SW480 (cell line): ENCODE measurements at places on chromosomes 3 and 15.

DNA sequence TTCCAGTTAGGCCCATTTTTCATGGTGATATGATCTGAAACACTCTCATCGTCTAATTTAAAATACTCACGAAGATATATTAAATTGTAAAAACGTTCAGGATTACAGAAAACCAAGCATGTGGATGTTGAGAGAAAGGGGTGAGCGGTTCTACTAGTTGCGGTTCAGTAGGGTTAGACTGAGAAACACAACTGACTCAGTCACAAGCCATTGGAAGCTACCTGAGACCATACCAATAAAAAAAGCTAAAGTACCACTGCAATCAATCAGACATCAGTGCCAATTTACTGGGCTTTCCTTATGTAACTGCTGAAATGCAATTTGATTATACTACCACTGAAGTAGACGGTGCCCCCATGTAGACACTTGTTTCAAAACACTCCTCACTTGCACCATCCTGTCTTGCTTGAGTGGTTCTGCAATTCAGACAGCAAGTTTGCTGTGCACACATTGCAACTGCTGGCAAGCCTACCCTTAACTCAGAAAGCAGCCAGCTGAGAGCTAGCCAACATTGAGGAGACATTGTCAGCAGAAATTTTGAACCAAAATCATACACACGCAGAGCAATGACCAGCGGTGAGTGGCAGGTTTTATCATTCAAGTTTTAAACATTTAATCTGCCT, 368.7 kb upstream of the ARHGEF26 start:
- no peak for DNase-seq

- no peak for DNase-seq
Measured at GRCh38 chr3:147393943-147394883, 12.1 kb downstream of the ZIC4 start.

DNA sequence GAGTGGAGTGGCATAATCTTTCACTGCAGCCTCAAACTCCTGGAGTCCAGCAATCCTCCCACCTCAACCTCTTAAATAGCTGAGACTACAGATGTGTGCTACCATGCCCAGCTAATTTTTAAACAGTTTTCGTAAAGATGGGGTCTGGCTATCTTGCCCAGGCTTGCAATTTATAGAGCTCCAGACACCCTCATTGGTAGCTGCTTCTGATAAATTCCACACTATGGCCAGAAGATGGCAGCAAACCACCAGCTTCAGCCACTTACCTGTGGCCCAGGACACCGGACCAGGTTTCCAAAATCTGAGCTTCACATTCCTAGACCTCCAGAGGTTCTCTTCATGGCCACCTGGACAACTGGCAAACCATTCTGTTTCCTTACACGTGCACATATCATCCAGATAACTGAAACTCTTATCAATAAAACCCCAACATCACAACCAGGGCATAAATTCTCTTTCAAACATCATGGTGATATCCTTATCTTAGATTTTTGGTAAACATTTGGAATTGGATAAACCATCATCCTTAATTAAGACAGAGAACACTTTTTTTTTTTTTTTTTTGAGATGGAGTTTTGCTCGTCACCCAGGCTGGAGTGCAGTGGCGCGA, 28.9 kb downstream of the FBXW12 start:
- DNase-seq: peak; percentile 73

DNA sequence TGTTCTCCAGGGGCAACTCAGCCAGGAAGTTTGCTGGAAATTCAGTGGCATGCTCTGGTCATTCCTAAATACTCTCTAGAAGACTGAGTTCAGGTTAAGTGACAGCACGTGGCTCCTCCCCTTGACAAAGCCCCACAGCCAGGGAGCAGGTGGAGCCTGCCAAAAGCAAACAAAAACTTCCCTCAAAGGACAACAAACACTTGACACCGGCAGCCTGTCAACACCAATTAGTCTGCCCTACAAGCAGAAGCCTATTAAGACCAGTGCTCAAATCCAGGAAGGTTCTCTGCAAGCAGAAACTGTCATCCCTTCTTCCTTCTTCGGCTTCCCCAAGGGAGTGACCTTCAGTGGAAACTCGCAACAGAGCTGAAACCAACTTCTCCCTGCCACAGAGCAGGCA, 5.0 kb downstream of the MEX3B start:
- DNase-seq: peak; percentile 70

DNA sequence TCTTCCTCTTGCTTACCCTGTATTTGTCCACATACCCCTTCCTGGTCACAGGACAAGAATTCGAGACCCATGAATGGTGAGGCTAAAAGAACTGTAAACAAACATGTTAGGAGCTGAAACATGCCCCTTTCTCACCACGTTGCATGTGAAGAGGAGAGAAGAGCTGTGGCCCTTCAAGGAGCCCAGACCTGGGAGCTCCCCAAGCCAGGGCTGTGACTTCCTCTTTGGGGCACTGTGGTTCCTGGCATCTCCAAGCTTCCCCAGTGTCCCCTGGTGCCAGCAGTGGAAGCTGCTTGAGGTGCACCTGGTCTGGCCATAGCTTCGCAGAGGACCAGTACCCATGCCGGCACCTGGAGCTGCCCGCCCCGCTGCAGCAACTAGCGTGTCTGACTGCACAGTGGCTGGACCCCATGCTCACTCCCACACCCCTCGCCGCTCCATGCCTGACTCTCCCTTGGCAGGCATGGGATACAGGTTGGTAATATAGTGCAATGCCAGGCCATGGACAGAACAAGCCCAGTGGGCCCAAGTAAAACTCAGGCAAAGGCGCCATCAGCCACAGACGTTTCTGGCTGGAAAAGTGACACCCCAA, 9.9 kb downstream of the SPCS1 start:
- no peak for DNase-seq

DNA sequence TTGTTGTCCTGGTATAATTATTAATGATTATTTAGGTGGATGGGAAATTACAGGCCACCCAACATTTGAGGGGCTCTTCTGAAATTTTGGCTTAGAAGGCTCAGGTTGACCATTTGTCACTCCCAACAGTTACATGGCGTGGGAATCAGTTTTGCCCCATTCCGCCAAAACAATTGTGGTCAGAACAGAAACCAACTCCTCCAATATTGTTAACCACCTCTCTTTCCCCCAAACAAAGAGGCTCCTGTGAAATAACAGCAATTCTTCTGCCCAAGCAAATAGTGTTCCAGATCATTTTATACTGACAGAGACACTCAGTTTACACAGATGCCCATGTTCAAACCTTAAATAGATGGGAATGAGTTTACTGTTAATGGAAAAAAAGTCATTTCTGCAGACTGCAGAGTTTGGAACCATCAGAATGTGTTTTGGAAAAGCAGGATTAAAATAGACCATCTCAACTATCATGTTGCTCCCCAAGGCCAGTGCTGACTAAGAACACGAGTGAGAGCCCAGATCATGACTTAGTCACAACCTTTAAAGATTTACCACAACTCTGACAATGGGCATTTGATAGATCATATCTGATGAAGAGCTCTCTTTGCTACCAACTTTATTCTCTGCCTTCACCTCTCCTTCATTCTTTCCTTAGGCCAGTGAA, 102.1 kb downstream of the DUT start:
- no peak for DNase-seq

- no peak for DNase-seq
Measured at GRCh38 chr3:170413291-170413690, 5.4 kb upstream of the CLDN11 start.

DNA sequence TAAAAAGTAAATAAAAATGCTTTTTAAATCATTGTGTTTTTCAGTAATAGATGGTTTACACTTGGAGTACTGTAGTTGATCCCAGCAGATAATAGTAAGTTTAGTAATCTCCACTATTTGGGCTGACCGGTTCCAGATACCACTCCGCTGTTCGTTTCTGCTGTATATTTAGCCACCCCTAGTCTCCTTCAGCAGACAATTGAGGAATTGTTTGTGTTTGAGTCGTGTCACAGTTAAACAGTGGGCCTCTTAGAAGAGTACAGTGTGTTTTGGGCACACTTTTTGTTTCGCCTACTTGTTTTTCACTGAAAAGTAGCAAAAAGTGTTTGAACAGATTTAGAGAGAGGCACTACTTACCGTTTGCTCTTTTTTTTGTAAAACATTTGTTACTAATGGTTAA, 33.2 kb downstream of the PAK2 start:
- no peak for DNase-seq

- no peak for DNase-seq
Measured at GRCh38 chr3:85627932-85628331, 669.1 kb downstream of the CADM2 start.

DNA sequence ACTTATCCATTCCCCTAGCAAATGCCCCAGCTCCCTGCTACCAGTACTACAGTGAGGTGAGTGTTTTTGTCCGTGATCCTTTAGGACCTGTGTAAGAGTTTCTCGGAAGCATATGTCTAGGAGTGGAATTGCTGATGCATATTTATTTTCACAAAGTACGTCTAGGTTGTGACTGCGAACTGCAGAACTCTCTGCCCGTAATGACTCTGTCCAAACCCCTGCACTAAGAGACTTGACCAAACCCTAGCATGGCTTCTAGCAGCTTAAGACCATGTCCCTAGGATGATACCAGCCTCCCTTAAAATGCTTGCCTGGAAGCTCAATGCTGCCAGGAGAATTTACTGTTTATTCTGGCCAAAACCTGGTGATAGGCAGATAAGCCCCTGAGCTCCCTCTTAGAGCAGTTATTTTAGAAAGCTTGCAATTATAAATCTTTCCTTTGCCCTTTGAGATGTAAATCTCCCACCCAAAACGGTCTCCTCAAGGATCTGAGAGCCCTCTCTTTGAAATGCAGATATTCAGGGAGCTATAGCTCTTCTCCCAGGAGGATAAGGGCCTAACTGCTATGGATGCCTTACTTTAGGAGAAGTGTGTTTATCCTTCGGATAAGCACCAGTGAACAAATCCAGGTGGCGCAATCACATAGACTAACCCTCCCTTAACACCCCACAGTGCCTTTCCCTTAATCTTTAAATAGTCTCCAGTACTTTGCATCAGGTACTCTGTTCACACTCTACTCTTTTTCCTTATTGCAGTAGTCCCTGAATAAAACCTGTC, 14.7 kb upstream of the CA12 start:
- no peak for DNase-seq

DNA sequence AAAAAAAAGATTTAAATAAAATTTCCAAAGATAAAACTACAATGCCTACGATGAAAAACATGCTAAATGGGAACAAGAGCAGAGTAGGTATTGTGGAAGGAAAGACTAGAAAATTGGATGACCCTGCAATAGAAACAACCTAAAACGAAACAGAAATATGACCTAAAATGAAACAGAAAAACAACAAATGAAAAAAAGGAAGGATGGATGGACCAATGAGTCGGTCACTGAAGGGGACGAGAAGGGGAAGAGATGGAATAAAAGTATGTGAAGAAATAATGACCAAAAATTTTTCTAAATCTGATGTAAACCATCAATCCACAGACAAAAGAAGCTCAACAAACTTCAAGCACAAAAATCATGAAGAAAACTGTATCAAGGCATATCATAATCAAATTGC, 44.8 kb downstream of the TBC1D2B start:
- DNase-seq: no peak

DNA sequence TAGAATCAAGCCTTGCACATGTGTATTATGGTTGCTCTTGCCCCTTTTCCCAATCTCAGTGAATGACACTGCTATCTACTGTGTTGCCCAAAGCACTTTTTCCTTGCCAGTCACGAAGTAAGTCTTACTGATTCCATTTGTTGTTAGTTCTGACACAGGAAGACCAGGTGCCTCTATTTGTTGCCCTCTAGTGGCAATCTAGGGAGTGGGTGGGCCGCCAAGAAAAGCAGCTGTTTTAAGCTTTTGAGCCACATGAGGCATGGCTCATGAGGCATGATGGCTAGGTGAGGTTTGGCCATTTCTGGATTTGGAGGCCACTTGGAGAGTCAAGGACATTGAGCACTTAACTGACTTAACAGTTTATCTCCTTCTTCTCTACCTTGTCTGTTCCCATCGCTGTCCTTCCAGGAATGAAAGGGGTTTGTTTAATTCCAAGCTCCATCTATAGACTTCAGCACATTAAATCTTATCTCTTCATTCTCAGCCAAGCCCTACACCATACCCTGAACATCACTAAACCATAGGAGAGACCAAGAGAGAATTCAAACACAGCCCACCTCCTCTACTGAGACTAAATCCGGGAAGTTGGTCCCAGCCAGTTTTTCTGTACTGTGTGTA, 103.1 kb downstream of the HCN4 start:
- peak; percentile 49 for DNase-seq

- peak; percentile 13 for DNase-seq
Measured at GRCh38 chr15:82535566-82536408, 4.5 kb downstream of the RPS17 start.

DNA sequence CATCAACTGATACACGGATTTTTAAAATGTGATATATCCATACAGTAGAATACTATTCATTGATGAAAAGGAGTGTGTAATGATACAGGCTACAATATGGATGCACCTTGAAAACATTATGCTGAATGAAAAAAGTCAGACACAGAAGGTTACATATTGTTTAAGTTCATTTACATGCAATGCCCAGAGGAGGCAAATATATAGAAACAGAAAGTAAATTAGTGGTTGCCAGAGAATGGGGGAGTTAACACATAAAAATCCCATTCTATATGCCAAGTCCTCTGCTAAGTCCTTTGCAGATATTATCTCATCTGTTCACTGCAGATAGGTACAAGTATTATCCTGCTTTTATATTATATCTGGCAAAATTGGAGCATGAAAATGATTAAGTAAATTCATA, 22.1 kb upstream of the CDIN1 start:
- DNase-seq: no peak
